ENCODE measurements at places on chromosomes 5 and 9.

GRCh38 chr9:2307480-2307879, 292.3 kb downstream of the SMARCA2 start:
- DNase-seq, result no peak

GRCh38 chr5:121863753-121864285, 12.1 kb downstream of the FTMT start:
- DNase-seq, result no peak

- no peak for DNase-seq
These were observed 114.4 kb upstream of the LIFR start for GRCh38 chr5:38670878-38671277.

- DNase-seq, result no peak
These were observed 165.7 kb downstream of the CEMIP2 start for GRCh38 chr9:71602652-71603051.

DNA sequence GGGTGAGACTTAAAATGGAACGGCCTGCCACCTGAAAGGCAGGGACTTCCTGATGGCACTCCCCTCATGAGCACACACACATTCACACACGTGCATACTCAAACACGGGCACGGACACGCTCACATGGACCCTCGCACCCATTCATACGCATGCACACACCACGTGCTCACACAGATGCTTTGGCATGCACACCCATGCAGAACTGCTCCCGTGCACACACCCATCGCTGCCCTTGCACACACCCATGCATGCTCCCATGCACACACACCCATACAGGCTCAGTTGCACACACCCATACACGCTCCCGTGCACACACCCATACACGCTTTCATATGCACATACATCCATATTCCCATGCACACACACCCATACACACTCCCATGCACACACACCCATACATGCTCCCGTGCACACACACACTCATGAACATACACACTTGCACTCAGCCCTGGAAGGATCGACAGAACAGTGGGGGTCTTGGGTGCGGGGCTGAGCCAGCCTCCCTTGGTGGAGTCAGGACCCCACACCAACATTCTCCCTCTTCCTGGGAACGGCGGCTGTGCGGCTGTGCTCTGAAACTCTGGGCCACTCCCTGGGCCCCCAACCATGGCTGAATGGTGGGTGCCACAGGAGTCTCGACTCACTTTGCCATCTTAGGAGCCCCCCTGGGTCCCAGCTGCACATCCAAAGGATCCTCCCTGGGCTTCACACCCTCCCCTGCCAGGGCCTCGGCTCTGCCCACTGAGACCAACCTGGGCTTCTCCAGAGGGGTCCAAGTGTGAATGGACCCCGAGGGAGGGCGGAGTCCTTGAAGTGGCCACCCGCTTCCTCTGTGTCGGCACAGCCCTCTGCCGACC, 115.2 kb downstream of the RXRA start:
- DNase-seq, result no peak

- DNase-seq, result no peak
These were observed 421.3 kb downstream of the TLE1 start for GRCh38 chr9:81268048-81268447.

GRCh38 chr9:113274474-113275156, 757 bp downstream of the CDC26 start:
- peak; percentile 54 for DNase-seq

DNA sequence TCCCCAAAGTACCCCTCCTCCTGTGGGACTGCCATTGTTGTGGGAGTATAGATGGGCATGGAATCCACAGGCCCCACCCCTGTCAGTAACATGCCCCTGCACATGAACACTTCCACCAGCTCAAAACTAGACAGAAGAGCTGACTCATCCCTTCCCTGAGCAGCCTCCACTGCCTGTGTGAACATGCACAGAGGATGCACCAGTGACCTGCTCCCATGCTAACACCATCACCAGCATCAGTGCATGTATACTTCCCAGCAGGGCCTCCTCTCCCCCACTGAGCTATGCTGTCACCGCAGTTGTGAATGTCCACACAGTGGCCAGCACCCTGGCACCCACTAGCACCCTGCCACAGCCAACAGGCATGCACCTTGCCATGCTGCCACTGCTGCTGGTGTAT, 939.8 kb downstream of the EFNA5 start:
- DNase-seq, result no peak

- no peak for DNase-seq
These were observed 159.3 kb downstream of the DMAC1 start for GRCh38 chr9:7640231-7640630.

GRCh38 chr5:108141676-108142075, 240.2 kb downstream of the FBXL17 start:
- no peak for DNase-seq

- no peak for DNase-seq
These were observed 109.3 kb downstream of the JAKMIP2 start for GRCh38 chr5:147673266-147673665.

DNA sequence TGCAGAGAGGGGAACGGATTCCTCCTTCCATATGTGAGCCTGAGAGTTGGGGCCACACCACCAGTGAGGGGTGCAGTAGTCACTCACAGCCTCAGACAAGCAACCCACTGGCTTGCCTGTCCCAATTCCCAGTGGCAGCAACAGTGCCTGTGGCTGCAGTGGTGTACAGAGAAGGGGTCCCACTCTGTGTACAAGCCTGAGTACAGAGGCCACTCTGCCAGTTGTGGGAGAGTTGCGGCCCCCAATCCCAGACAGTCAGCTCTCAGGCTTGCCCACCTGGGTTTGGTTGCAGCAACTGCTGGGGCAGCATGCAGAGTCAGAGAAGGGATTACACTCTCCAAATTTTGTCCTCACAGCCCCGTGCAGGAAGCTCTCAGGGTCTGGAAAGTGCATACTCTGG, 133.2 kb upstream of the RFX3 start:
- DNase-seq, result no peak

- no peak for DNase-seq
These were observed 292.2 kb downstream of the CYLC2 start for GRCh38 chr9:103287361-103287760.

DNA sequence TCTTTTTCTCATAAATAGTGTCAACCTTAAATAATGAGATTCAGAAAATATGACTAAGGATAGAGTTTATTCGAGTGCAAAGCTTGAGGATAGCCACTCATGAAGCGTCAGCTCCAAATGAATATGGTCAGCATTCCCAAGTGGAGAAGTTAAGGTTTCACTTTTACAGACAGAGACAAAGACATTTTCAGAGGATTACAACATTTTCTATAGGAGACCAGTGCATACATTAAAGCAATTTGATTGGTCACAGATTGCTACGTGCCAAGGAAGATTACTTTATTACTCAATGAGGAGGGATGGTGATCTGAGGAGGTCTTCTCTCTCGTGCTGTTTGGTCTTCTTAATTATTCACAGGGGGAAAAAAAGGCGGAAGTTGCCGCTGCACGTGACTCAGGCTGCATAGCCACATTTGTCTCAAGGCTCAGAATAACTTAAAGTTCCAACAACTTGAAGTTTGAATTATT, 60.1 kb upstream of the SPATA31C2 start:
- no peak for DNase-seq

- DNase-seq, result no peak
These were observed 942.4 kb downstream of the CDH12 start for GRCh38 chr5:21910731-21911130.

DNA sequence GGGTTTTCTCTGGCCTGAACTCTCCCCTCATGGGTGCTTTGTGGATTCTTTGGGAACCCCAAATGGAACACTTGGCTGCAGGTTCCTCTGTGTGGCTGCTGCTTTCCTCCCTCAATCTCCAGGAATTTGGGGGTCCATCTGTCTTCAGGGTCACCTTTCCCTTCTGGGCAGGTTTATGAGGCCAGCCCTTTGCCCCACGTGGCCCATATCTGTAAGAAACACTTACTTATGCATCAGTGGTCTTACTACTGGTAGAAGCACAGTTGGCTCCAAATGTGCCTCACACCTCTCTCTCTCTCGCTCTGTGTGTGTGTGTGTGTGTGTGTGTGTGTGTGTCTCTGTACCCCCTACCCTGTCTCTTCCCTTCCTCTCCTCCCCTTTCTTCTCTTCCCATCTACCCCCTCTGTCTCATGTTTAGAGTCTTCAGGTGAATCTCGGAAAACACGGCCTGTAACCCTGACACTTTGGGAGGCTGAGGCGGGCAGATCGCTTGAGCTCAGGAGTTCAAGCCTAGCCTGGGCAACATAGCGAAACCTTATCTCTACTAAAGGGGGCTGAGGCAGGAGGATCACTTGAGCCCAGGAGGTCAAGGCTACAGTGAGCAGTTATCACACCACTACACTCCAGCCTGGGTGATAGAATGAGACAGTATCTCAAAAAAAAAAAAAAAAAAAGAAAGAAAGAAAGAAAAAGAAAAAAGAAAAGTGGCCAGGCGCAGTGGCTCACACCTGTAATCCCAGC, 26.8 kb downstream of the C5orf15 start:
- DNase-seq, result no peak

GRCh38 chr5:150412319-150413175, at the start of gene CD74:
Gene CD74, minus strand, starts transcription at chr5:150412910. Its CDS starts 161 bp downstream, at chr5:150412749.
- DNase-seq, result peak; percentile 91

DNA sequence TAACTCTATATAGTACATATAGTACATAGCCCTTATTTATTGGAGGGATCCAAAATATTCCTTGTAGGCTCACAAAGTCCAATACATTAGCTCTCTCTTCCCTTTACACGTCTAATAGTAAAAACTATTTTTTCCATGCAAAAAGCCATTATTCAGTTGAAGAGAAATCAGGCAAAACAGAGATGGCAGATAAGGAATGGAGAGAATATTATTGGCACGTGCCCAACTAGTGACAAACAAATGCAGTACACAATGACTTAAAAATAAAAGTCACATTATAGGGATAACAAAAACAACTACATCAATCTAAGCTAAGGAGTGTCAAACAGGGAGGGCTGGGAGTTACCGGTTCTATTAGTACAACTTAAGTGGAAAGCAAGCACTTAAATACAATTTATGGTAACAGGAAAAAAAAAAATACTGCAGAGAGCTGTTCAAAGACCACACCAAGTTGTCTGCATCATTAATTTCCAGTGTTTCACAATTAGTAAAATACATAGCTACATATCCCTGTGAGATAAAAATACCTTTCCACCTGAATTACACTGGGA, 4.1 kb upstream of the SCAI start:
- DNase-seq, result no peak

GRCh38 chr9:90838098-90838497, 36.5 kb downstream of the SYK start:
- no peak for DNase-seq

- DNase-seq, result no peak
These were observed 555.1 kb downstream of the EBF1 start for GRCh38 chr5:158544388-158545339.

GRCh38 chr5:111226556-111226955, 2.4 kb downstream of the CAMK4 start:
- no peak for DNase-seq

- DNase-seq, result no peak
These were observed 47.1 kb downstream of the PRELID2 start for GRCh38 chr5:145787996-145788395.

DNA sequence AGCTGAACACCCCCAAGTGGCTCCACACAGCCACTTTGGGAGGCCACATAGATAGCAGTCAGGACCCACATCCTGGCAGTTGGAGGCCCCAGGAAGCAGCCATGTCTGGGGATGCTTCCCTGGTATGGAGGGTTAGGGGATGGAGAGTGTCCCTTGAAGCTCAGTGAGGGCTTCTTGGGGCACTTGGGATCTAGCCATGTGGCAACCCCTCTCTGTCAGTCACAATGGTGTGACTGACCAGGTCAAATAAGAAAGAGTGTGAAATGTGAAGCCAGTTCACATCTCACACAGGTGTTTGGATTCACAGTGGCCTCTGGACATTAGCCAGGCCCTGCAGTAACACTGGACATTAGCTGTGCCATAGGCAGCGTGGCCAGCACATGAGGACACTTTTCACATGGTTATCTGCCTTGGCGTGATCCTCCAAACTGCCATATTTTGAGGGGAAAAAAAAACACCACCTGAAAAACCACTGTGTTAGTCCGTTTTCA, 53.9 kb upstream of the IL17B start:
- no peak for DNase-seq

DNA sequence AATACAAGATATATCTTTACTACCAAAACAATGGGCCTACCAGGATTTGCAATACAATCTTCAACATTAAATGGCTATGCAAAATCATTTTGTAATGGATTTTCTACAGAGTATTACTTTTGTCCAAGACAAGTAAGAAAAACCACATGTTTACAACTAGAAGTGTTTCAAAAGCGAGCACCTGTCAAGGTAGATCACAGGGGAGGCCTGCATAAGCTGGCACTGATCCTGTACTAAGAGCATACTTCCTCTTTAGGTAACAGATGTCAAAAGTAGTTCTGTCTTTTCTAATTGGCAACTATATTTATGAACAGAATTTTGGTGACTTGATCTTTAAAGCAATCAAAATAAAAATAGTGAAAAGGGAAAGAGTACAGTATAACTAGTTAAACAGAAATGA, 249.0 kb downstream of the MLLT3 start:
- no peak for DNase-seq
